Foreskin keratinocyte (primary cell): ENCODE measurements at places on chromosomes 1 and 21.

DNA sequence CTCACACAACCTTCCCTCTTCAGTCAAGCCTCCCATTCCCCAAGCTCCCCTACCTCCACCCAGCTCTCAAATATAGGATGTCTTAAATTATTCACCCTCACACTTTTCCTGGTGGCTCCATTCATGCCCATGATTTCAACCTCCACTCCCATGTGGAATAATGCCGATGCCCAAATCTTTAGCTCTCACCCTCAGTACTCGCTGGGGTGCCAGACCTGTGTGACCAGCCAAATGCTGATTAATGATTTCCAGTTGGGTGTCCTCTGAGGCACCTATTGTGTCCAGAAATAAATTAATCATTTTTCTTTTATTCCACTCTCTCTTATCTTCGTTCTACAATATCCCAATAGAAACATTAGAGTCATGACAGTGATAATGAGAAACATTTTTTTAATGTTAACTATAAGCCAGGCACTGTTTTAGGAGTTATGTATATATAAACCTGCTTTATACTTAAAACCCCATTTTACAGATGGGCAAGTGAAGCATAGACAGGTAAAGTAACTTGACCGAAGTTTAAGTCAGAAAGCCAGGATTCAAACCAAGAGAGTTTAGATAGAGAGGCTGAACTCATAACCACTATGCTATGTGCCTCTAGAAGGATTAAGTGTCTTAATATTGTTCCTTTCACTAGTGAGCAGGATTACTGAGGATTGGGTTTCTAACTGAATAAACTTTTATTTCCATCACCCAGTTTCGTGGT lies 209.7 kb downstream of the DUSP10 start:
- no peak for DNase-seq

DNA sequence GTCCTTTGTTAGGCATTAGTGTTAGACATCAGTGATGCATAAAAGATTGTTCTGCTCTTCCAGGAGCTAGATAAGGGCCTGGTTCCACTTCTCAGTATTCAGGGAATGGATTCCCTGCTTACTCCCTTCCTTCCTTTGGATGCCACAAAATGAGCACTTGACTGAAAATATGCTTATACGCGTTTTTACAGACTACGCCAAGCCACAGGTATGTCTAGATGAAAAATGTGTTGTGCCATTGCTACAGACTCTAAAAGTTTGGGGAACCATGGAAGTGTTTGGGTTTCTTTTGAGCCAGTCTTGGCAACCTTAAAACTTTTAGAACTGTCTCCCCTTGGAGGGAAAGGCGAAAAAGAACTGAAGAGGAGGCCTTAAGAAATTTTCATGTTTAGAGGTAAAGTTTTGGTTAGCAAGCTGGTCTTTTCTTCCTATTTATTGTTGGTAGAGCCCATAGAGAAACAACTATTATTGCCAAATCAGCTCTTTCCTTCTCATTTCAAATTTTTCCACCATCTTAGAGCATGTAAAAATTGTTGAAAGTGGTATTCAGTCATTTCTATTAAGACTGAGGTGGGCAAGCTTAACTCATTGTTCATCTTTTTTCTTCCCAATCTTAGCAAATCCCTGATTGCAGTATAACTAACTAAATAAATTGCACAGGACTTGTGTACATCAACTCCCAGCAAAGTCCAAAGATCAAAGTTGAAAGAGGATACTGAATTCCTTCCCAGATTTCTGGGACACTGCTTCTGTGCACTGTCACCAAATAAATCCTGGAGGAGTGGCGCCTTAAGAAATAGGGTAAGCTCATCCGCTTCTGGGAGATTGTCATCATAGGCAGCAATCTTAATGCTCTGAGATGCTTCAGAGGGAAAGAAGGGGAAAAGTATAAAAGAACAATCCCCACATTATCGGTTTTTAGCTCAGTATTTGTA lies 18.9 kb downstream of the FGGY start:
- no peak for DNase-seq

GRCh38 chr1:42703888-42704464 lies 21.8 kb downstream of the YBX1 start:
- no peak for DNase-seq

DNA sequence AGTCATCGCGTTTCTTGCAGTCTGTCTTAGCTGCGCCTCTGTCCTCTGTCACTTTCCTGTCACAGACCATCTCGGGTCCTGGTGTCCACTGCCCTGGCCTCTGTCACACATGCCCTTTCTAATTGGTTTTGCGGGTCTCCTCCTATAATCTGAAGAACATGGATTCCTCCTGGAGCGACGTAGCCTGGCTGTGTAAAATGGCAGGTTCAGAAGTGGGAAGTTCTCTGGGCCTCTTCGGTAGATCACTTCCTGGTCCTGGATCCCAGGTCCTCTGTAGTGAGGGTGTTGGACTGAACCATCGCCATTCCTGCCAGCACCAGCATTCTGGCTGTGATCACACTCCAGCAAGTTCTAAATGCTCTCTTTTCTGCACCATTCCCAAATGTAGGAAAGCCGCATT lies 857 bp downstream of the FAM3B start:
- no peak for DNase-seq

- peak; percentile 61 for DNase-seq
Observed at GRCh38 chr1:22861764-22862440, 110.8 kb downstream of the LACTBL1 start.
